ENCODE measurements at places on chromosomes 6 and 20. TPM values are rescaled to one million over a fixed set of nuclear protein-coding genes. Genes with fewer than 3 reads are reported as not detected.

GRCh38 chr20:23023621-23024177 lies 11.4 kb upstream of the SSTR4 start:
- no peak for DNase-seq

DNA sequence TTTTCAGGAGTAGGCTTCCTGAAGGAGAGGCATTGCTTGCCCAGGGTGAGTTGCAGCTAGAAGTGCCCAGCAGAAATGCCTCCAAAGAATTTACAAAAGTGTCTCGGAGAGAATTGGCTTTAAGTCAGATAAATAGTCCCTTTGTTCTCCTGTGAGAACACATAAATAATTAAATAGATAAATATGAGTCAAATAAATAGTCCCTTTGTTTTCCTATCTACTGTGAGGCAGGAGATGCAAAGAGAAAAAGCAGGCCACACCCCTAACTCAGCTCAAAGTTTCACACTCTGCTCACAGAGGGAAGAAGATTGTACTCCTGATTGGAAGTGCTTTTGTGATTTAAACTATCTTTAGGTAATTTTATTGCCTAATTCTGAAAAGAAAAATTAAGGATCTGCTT lies 180.7 kb upstream of the PRSS16 start:
- DNase-seq: no peak

DNA sequence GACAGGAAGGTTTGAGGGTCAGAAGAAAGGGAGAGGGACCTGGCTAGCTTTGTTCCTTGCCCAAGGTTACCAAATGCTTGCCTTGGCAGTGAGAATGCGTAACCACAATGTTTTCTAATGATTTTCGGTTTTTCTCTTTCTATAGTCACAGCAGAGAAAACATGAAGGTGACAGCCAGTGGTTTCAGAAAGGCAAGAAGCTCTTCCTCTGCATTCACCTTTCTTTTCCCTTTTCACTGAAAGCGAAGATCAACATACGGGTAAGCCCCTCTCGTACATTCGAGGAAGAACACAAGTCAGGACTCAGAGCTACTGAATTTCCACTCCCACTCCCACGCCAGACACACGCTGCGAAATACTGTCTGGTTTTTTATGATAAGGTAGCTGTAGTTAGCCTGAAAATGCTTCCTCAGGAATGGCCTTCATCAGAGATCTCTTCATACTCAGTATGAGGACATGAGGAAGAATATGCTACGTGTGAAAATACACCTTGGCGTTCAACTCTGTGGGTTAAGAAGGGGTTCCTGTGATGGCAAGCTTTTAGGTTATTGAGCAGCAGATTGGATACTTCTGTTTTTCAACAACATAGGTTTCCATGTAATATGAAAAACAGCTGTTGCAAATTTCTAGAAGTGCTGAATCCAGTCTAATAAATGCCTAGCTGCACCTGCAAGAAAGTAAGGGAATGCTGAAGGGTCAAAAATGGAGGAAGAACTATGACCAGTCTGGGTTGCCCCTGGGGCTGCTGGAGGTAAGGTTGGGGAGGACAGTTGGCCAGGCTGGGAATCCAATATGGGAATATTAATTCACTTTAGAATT lies 7.4 kb upstream of the CD83 start:
- DNase-seq: no peak

- no peak for DNase-seq
Measured at GRCh38 chr20:6169251-6169650, 46.4 kb upstream of the FERMT1 start.

DNA sequence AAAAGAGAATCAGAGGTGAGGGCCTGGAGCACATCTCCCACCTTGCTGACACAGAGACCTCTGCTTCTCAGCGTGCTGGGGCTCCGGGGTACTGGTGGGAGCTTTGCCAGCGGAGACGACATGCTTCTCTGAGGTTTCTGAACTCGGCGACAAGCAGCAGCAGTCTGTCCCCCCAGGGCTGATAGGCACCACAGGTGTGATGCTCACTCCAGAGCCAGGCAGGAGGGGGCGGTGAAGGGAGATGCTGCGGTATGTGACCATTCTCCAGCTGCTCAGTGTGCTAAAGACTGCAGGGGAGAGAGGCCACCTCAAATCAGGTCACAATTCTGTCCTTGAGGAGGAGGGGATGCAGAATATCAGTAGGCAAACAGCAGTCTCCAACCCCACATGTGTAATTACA lies 219.9 kb downstream of the ALDH8A1 start:
- no peak for DNase-seq

DNA sequence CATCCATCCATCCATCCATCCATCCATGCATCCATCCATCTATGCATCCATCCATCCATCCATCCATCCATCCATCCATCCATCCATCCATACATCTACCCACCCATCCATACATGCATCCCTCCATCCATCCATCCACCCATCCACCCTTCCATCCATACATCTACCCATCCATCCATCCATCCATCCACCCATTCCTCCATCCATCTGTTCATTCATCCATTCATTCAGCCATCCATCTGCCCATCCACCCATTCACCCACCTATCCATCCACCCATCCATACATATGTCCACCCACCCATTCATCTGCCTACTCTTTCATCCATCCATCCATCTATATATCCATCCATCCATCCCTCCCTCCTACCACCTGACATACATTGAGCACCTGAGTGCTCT lies 70.7 kb upstream of the NNAT start:
- no peak for DNase-seq

DNA sequence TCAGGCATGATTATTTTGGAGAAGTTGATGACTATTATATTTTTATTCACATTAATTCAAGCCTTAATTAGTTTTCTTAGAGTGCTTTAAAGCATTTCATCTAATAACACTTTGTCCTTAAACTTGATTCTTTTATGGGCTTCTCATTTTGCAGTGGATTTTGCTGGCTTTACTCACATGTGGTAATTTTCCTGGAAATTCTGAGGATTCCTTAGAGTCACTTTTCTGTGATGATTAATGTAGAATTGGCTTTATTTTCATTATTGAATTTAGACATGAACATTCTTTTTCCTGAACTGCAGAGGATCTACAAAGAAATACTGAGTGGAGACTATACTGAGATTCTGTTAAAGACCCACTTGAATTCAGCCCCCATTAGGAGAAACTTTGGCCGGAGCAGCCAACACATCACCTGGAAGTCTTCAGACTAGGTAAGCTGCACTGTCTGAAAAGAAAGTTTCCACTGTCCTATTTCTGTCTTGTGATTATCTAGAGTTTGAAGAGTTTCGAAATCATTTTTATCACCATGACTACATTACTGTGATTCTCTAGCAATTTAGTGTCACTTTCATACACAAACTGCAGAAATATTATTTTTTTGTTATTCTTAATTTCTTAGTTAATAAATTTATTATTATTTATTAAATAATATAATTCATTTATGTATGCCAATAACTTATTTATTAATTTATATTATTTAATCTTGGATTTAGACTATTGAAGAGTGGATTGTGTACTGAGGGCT lies 1.9 kb downstream of the RFPL4B start:
- no peak for DNase-seq

- no peak for DNase-seq
Measured at GRCh38 chr20:48530957-48531356, 296.8 kb downstream of the PREX1 start.

Gene SLC17A5
- 24.1 TPM for total RNA-seq

Gene SH3BGRL2
- 24.1 TPM for total RNA-seq

Gene ZNF334
- total RNA-seq: 3.0 TPM

Gene STMND1
- total RNA-seq: not detected
